Right hindlimb (tissue), 1 donor: ENCODE measurements at places on chromosomes 11 and 22.

DNA sequence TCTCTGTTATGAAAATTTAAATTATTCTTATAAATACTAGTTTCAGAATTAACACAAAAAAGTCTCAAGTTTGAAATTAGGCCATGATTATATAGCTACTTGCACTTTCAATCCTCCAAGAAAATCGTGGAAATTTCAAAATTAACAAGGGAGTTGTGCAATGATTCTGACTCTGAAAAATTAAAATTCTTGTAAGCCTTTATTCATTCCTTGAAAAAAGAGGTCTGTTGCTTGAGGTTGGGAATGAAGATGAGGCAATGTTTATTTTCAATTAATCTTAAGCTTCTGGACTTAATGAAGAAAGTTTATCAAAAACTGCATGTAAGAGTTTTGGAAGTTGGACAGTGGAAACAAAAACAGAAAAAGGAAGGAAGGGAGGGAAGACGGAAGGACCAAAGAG, 128.2 kb upstream of the FIBIN start:
- no peak for DNase-seq

GRCh38 chr11:6228520-6228919, 5.9 kb downstream of the FHIP1B start:
- no peak for DNase-seq

DNA sequence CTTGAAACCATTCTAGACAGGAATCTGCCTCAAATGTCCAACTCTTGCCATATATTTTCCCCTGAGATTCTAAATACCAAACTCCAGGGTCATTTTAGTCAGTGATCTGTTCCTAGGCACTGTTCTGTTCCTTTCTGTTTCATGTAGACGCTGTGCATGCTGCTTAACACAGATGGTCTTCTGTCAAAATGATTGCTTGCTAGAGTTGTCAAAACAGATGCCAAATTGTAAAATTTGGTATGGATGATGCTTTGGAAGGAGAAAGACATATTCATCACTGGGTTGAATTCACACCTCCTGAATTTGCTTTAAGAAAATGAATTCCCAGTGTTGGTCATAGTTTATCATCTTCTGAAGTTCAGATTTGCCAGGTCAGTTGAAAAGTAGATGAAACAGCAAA, 425.9 kb downstream of the ETS1 start:
- no peak for DNase-seq

GRCh38 chr11:119342023-119342300, 1.3 kb upstream of the C1QTNF5 start:
- peak; percentile 16 for DNase-seq

DNA sequence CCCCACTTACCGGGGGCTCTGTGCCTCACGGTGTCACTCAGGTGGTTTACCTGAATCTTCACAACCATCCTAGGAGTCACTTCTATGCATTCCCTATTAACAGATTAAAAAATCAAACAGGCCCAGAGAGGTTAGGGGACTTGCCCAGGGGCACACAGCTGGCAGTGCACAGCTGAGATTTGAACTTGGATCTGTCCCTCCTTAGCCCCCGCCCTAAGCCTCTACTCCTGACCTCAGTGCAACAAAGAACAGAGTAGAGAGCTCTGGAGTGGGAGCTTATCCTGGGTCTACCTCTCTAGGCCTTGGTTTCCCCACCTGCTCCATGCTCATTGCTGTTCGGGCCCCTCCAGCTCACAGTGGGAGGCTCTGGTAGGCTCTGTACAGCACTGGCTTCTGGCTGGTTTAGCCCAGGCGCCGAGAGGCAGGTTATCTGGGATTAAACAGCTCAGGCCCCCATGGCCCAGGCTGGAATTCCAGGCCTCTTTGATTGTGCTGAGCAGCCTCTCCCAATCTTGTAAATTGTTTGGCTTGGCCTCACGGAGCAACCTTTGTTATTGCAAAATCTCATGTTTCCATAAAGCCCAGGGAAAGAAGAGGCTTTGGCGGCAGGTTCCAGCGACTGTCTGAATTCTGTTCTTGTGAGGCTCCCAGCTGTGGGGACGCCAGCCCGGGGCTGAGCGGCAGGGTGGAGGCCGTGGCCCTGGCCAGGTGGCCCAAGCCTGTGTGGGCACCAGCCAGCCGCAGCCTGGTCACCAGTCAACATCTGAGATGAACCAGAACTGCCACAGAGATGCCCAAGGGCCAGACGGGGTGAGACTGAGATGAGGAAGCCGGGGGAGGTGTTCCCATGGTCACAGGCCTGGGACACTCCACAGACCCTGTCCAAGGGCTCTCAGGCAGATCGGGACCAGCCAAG, 28.9 kb upstream of the SHISAL1 start:
- DNase-seq, result peak; percentile 59

- no peak for DNase-seq
Observed at GRCh38 chr11:56380120-56380519, 4.7 kb downstream of the OR8U1 start.

- no peak for DNase-seq
Observed at GRCh38 chr11:128498721-128499245, 88.6 kb downstream of the ETS1 start.

GRCh38 chr22:33842006-33842354, 78.3 kb downstream of the LARGE1 start:
- DNase-seq, result no peak

DNA sequence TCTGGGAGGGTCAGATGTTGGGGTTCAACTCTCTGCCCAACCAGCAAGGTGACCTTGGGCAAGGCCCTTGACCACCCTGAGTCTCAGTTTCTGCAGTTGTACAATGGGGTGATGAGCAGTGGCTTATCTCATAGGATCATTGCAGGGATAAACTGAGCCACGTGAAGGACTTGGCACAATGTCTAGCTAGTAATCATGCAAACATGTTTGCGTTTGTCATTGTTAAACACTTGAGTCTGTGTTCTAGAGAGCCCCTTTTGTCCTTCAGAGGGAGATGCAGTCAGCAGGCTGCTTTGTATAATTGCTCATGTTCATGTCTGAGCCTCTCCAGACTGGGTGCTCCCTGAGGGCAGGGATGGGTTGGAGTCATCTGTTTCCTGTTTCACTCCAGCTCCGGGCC, 15.8 kb downstream of the CD82 start:
- DNase-seq, result no peak
